Large intestine (tissue), 12 donors: ENCODE measurements at places on chromosomes 16 and 17. TPM values are rescaled to one million over a fixed set of nuclear protein-coding genes. Genes with fewer than 3 reads are reported as not detected.

Gene TEX19
- polyA plus RNA-seq = not detected

Gene OR2C1
- polyA plus RNA-seq = 0.31 TPM

Gene SLC5A10
- 0.30 TPM for polyA plus RNA-seq

Gene GRB2
- polyA plus RNA-seq = 67.7 TPM

DNA sequence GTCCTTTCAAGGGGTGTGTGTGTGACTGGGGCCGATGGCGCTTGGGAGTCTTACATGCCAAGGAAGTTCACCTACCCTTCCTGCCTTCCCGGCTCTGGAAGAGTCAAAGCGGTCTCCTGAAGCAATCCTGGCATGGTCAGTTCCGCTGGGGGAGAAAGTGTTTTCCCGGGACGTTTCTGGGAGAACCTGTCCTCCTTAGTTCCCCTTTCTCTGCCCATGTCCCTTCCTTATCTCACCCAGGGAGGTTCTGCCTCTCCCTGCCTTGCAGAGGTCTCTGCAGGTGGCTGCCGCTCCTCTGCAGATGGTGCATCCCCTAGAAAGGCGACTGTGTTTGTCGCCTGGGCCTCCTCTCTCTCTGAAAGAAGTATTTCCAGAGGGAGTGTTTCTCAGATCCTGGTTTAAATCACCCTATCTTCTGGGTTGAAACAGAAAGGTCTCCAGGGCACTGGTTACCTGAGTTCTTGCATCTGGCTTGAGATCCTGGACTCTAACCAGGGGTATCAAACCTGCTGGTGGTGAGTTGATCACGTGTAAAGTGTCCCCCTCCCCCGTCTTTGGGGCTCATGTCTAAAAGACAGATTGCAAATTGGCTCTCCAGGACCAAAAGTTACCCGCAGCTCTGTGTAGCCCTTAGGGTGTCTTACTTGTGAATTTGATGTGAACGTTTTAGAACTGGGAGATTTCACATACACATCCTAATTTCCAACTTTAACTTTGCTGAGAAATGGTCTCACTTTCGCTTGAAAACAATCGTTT, 1.9 kb downstream of the PRKCB start:
- DNase-seq = no peak

GRCh38 chr16:11007714-11008280, 63.4 kb downstream of the CLEC16A start:
- DNase-seq = no peak

DNA sequence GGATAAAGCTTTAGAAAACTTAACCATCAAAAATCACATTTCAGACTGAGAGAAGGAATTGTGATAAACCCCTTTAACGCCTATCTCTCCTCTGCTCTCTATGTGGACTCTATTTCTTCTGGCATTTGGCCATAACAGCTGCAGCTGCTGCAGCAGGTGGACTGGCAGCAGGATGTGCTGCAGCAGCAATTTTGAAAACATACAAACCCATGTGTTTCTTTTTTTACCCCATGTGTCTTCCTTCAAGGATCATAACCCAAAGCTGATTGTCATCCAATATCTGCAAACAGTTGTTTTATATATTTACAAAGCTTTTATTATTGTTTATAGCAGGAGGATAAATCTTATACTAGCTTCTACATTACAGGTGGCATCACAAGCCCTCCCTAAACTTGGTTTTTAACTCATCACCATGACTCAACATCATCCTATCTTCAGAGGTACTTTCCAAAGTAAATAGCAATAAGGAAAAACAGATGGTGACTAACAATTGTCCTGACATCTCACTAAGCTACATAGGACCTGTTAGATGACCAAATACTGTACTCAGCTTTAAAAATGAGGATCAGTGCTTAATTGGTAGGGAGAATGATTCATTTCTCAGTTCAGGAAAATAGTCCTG, 14.5 kb upstream of the KRTAP9-2 start:
- no peak for DNase-seq

DNA sequence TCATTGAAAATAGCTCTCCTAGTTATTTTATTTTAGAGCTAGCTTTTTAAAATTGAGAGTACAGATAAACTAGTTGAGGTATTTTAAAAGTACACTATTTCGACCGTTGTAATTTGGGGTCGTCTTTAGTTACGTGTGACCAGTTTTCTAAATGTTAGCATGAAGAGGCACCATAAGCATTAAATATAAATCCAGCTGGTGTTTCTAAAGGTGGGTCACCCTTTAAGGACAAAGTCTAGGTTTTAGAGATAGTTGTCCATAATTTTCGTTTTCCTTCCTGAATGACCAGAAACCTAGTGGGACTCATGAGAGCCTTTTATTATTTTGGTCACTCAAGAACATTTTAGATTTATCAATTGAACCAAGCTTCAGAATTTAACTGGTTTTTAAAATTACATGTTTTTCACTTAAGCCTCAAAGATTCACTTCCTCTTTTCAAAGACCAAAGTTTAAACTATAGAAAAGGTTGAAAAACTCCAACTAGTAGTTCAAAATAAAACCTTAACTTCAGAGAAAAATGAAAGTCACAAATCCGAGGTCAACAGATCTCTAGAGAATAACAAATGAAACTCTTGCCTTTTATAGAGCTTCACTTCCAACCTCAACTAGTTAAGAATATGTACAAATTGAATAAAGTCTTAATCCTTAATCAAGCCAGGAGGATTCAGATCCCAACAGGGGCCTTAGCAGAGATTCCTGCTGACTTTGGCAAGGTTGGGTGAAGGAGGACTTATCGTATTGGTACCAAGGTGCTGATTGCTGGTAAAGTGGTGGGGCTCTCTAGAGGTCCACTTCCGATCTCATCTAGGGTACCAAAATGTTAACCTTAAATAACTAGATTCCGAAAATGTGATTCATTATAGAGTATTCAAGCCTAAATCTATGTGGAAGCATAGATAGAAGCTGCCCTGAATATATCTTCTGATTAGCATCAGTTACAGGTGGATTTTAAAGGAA, 32.5 kb downstream of the PHKB start:
- no peak for DNase-seq

DNA sequence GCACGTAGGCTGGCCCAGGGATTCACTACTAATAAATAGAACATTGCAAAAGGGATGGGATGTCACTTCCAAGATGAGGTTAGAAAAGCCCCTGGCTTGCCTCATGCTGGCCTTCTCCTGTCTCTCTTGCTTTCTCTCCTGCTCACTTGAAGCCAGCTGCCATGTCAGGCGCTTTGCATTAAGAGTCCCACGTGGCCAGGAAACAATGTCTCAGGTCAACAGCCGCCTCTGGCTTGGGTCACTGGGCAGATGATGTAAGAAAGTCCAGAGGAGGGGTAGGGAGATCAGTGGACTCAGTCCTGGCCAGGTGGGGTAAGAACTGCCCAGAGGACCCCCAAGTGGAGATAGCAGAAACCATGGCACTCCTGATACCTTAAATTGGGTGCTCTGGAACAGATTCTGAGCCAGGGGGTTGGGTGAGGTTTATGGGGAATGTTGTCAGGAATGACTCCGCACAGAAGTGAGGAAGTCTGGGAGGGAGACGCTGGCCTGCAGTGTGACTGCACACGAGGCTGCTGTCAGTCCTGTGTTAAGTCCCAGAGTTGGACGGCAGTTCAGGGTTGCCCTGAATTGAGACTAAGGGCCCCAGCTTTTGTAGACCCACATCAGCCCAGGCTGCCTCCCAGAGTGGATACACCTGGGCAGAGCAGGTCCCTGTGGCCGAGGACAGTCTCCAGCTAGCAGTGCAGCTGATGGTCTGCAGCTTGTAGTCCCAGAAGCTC, 17.7 kb downstream of the C16orf82 start:
- DNase-seq = no peak
